ENCODE measurements at places on chromosomes 3 and 15.

DNA sequence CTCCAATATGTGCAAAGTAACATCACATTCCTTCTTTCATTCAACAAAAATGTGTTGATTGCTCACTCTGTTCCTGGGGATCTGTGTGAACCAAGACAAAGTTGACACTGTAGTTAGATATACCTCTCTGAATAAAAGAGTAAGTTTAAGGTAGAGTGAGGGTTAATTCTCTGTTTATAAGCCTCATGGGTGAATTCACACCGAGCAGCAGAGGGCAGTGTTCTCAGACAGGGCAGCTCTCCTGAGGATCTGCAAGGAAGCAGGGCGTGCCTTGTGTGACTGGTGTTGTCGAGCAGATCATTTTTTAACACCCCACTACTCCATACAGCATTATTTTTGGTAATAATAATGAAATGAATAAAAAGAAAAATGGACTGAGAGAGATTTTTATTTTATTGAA, 34.4 kb downstream of the PAQR9 start:
- DNase-seq, result no peak

DNA sequence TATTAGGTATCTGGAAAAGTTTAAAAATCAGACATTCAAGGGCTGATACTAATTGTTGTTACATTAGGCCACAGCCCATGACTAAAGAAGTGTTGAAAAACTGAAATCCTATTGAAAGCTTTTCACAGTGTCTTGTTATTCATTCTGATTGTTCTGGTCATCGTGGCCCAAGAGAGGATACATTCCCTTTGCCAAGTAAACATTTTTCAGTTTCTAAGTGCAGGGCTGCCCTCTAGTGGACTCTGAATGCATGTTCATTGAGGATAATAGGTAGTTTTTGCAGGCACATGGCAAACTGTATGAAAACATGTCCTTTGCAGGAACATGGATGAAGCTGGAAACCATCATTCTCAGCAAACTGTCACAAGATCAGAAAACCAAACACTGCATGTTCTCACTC, 181.1 kb downstream of the MYRIP start:
- peak; percentile 17 for DNase-seq

DNA sequence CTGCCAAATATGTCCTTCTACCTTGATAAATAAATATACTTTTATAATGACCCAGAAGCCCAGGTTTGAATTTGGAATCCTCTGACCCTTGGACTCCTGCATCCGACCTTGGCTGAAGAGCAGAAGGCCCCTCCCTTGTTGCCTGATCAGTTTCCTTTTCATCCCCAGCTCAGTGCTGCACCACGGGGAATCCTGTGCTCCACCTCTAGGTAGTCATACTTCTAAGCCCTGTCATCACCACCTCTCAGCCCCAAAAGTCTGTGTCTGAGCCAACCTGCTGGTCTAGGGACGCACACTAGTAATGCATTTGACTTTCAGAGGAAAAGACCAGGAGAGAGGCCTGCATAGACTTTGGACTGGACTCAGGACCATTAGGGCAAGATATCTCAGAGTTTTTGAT, 310.6 kb downstream of the NLGN1 start:
- no peak for DNase-seq

DNA sequence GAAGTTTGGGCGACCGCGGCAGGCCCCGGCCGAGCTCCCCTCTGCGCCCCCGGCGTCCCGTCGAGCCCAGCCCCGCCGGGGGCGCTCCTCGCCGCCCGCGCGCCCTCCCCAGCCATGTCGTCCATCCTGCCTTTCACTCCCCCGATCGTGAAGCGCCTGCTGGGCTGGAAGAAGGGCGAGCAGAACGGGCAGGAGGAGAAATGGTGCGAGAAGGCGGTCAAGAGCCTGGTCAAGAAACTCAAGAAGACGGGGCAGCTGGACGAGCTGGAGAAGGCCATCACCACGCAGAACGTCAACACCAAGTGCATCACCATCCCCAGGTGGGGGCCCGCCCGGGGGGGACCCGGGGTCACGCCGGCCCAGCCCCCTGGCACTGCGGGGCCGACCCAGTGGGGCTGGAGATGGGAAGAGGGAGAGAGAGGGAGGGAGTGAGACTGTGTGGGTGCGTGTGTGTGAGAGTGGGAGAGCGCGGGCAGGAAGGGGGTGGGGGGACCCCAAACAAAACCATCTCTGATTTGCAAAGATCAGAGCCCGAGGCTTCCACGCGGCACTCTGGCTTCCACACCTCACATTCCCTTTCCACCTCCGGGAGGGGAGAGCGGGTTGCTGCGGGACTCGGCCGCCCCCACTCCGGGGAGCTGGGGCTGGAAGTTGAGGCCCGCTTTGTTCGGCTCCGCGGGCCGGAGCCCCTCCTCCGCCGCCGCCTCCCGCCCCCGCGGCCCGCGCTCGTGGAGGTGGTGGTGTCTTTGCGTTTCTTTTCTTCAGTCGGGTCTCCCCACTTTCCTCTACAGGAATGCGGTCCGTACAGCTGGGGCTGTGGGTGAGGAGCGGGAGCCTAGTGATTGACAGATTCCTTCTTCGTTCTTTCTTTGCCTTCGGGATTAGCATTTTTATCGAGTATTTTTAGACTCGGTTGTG, 898 bp downstream of the SMAD3 start:
- no peak for DNase-seq

DNA sequence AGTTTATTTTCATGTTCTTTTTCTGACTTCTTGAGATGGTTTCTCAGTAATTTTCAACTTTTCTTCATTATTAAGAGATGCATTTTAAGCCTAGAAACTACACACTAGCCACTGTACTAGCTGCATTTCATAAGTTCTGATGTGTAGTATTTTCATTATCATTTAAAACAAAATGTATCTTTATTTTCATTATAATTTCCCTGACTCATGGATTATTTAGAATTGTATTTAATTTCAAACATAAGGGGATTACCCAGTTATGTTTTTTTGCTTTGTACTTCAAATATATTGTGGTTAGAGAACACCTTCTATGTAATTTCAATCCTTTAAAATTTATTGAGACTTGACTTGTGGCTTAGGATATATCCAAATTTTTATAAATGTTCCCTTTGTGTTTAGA, 44.5 kb downstream of the STT3B start:
- DNase-seq, result no peak

DNA sequence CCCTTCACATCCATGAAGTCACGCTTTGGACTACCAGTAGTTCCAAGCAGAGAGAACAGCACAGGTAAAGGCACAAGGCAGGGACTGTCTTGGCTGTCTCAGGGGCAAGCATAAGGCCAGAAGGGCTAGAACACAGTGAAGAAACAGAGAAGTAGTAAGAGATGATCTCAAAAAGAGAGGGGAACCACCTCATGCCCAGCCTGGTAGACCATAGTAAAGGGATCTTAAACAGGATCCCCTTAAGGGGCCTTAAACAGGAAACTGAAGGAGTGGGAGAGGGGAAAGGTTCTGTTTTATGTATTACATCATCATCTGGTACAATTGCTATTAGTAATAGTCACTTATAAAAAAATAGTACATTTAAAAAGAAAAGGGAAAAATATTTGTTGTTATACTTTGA, 25.8 kb downstream of the P2RY1 start:
- DNase-seq, result no peak

DNA sequence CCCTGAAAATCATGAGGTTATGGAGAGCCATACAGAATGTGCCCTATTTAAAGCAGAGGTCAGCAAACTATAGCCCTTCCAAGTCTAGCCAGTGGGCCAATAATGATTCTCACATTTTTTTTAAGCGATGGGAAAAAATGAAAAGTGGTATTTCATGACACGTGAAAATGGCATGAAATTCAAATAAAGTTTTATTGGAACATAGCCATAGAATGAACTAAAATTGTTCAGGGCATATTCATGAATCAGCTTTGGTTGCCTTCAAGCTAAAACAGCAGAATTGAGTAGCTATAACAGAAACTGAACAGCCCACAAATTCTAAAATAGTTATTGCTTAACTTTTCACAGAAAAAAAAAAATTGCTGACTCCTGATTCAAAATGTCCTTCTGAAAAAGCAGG, 104.5 kb downstream of the TFG start:
- DNase-seq, result no peak

DNA sequence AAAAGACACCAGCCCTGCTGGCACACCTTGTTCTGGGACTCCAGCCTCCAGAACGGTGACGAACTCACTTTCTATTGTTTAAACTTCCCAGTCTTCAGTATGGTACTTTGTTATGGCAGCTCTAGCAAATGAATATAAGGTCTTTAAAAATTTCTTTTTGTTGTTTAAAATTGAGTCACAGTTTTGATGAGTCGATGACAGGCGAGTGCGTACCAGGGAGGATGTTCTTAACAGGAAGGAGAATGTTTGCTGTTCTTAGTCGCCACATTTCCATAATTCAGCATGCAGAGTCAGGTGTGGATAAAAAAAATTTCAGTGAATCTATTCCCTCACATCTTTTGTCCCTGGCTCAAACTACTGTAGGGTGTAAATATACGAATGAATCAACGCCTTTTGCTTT, 12.4 kb downstream of the DNASE1L3 start:
- no peak for DNase-seq

- DNase-seq, result no peak
Observed at GRCh38 chr15:85324202-85324601, 56.2 kb upstream of the AKAP13 start.
